Suppressor macrophage (primary cell): ENCODE measurements at places on chromosomes 16 and 17.
A peak's percentile ranks its signal among the peaks of the same experiment; 100 is the strongest.

- no peak for DNase-seq
Observed at GRCh38 chr16:20674684-20675487, 22.6 kb downstream of the ACSM1 start.

- no peak for DNase-seq
Observed at GRCh38 chr16:89945654-89946053, 2.9 kb upstream of the DEF8 start.

GRCh38 chr17:20613905-20614304 lies 34.4 kb downstream of the CDRT15L2 start:
- no peak for DNase-seq

- no peak for DNase-seq
Observed at GRCh38 chr16:82323171-82323570, 153.1 kb upstream of the MPHOSPH6 start.

DNA sequence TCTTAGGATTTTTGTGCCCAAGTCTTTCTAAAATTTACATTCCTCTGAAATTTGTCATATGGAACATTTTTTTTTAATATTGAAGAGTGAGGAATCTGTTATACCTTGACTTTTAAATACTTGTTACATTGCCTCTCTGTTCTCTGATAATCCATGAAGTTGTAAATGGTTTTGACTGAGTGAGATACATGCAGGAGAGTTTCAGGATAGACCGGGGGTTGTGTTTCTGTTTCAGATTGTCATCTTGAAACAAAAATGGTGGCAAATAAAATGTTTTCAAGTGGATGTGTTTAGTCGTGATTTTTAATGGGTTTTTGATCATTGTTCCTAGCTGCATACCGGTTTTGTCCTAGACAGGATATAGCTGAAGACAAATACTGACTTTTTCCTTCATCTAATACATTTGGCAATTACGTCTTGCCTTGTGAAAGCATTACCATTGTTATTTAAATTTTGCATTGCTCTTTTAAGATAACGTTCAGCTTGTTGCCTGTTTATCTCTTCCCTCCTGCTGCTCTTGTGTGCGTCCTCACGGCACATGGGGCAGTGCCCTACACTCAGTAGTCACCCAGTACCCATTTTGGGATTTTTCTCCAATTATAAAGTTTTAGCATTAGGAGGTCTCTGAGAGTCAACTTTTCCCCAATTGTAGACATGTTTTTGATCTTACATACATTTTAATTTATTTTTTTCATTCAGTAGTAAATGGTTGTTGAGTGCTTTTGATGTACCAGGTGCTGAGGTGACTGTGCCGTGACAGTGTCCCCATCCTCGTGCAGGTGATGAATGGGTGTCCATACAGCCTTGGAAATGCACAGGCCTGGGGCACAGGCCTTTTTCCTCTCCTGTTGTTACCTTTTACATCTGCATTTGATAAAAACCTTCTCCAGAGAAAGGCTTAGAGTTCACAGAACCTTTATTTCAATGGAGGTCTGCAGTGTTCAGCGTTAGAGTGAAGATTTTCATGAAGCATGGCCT lies 169.9 kb downstream of the MSI2 start:
- no peak for DNase-seq

DNA sequence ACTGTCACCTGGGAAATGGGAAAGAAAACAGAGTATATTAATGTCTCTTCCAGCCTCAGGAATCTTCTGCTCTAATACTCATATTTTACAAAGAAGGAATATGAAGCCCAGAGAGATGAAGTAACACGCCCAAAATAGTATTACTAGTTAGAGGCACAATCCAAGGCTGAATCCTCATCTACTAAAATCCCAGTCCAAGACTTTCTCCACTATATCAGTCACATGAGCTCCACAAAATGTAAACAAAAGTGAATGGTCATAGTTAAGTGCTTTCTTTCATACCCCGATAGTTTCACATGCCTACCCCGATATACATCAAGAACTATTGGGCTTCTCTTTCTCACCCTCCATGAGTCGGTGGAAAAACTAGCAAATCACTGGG lies 965 bp downstream of the INTS2 start:
- DNase-seq, result no peak

DNA sequence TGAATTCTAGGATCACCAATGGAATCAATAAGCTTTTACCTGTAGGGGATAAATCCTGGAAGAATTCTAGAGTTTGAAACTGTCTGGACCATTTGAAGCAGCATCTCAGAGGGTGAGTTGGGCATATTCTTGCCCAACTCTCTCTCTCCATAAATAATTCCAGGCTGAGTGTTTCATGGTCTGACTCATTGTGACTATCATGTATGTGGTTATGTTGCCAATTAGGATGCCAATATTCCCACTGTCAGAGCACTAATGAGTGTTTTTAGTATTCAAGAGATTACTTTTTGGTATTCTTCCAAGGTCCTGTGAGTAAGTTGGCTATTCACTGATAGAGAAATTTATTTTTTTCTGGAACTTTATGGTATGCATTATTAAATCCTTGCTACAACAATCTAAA lies 456.9 kb downstream of the TOX3 start:
- no peak for DNase-seq

- DNase-seq, result no peak
Observed at GRCh38 chr17:74235911-74236371, 22.6 kb downstream of the TTYH2 start.

GRCh38 chr17:13601776-13602551 lies at the start of gene HS3ST3A1:
TSS of gene HS3ST3A1 (minus strand) at chr17:13601929. CDS start at chr17:13601129, 800 bp downstream.
- no peak for DNase-seq

DNA sequence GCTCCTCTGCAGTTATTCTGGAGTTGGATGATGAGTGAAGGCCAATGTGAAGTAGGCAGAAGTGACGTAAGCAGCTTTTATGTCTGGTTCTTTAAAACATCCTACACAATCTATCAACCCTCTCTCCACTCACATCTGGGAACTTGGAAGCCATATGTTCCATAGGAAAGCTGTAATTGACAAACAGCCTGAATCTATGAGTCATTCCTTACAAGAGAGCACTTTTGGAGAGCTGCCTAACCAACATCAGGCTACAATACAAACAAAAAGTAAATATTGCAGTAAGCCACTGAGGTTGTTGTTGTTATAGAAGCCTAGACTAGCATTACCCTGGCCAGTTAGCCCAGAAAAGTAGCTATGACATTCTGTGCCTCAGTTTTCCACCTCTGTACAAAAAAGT lies 5.9 kb downstream of the CCL7 start:
- peak; percentile 65 for DNase-seq

DNA sequence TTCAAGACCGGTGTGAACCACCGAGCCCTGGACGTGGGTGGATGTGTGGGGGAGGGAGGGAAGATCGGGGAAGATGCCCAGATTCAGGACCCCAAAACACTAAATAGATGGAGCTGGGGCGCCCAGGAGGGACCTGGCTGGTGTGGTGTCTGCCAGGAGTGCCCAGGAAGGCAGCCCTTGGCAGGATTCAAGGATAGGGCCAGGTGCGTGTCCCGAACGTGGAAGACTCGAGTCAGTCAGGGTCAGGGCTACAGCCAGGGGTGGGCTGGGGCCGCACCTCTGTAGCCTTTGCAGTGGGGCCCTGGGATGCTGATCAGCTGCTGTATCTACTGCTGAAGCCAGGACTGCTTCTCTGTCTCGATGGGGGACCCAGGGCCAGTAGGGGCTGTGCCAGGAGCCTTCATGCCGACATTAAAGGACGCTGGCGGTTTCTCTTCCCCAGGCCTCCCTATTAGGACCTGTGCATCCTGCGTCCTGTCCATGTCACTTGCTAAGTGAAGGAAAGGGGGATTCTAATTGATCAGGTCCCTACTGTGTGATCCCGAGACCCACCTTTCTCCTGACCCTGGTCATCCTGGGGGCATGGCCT lies 13.1 kb downstream of the KDM8 start:
- DNase-seq, result no peak

DNA sequence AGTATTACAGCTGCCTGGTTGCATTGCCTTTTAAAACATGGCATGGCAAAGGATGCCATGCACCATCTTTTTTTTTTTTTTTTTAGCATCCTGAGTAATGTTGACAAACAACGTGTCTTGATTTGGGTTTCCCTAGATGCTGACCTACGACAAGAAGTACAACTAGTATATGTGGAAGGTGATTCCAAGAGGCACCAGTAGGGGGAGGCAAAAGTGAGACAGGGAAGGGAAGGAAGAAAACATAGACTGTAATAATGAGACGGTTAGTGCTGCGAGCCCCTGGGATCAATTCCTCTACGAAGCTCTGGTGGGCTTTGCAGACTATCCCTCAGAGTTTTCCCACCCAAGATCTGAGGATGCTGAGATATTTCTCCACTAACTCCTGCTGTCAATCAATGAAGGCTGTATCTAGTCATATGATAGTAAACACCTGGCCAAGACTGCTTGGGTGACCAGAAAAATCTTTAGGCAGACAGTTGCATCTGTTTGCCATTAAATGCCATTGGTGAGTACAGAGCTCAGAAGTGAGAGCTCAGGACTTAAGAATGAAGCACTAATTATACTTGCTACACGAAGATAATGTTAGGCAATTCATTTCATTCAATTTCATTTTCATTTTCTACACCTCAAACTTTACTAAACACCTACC lies 458.6 kb upstream of the GOT2 start:
- DNase-seq, result peak; percentile 53

GRCh38 chr16:82793528-82794245 lies 166.9 kb downstream of the CDH13 start:
- no peak for DNase-seq

- DNase-seq, result no peak
Observed at GRCh38 chr17:45395569-45396415, 36.9 kb downstream of the ARHGAP27 start.

- DNase-seq, result no peak
Observed at GRCh38 chr16:85246473-85246872, 134.2 kb upstream of the CIBAR2 start.

- DNase-seq, result no peak
Observed at GRCh38 chr16:57807252-57807967, 5.1 kb upstream of the KIFC3 start.

GRCh38 chr16:84514874-84515835 lies 10.7 kb upstream of the MEAK7 start:
- DNase-seq, result peak; percentile 75

GRCh38 chr16:57284209-57284951 lies at the start of gene PLLP:
TSS of gene PLLP (minus strand) at chr16:57284672. CDS start at chr16:57284540, 132 bp downstream.
- peak; percentile 53 for DNase-seq

DNA sequence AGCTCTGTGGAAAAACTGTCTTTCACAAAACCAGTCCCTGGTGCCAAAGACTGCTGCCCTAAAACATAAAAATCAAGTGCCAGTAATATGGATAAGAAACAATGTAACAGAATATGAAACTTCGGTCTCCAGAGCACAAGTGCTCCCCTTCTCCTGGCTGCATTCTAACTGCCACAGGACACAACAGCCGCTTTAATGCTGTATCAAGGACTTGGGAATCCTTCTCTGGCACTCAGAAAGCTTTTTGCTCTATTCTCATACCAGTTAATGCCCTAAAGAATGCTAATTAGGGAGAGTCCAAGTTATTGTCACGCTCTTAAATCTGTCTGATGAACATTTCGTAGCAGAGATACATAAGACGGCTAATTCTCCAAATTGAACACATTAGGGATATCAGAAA lies 90.9 kb downstream of the PARN start:
- DNase-seq, result no peak

DNA sequence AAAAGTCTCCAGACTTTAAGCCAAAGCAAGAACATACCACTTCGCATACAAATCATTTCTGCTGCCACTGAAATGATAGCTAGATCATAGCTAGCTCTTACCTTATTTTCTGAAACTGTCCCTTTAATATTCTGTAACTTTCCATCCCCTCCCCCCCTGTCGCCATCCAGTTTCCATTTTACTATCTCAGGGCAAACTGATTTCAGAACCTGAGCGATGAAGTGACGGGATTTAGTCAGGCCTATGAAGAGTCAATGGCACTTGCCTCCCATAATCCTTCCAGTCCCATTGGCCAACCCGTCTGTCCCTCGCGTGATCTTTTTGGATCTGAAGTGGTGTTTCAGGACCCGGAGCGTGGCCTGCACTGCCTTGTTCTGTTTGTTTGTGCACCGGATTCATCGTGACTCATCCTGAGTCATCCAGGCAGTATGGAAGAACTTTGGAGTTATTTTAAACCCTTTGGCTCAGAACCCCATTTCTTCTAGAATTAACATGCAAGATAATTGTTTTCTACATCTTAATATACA lies 199.8 kb upstream of the CHMP6 start:
- peak; percentile 41 for DNase-seq

- no peak for DNase-seq
Observed at GRCh38 chr17:21043296-21044232, 753 bp upstream of the USP22 start.

DNA sequence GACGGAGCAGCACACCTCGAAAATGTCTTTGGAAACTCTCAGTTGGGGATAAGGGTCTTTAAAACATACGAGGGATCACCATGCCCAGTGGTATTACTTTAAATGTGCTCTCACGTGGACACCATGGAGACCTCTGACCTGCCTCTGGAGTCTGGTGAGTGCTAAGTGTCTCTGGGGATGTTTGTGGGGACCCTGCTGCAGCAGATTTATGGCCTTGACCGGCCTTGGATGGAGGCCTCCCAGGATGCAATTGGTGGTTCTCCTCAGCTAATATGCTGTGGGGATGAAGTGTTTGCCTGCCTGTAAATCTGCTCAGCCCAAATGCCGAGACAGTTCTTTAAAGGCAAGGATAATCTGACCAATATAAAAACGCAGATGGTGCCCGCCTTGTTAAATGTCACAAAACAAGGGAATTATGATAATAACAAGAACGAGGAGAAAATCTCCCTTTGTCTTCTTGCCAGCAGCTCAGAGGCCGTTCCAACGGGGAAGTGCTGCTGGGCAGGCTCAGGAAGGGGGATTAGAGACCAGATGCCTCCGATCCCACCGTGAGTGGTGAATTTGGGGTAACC lies 154.4 kb downstream of the ABCC12 start:
- no peak for DNase-seq

- no peak for DNase-seq
Observed at GRCh38 chr16:31082368-31083045, 6.2 kb downstream of the PRSS53 start.

GRCh38 chr17:57288040-57288772 lies 31.9 kb downstream of the MSI2 start:
- DNase-seq, result no peak
